ENCODE measurements at places on chromosomes 5 and 9. TPM values are rescaled to one million over a fixed set of nuclear protein-coding genes. Genes with fewer than 3 reads are reported as not detected.

- no peak overlapping the region for H3K27ac ChIP-seq
- H3K4me3 ChIP-seq, result no peak overlapping the region
- no peak for DNase-seq
- peaks cover 10% of the 10 kb centered on the region for H3K36me3 ChIP-seq
These were observed 35.9 kb downstream of the STOM start for GRCh38 chr9:121333950-121334773.

DNA sequence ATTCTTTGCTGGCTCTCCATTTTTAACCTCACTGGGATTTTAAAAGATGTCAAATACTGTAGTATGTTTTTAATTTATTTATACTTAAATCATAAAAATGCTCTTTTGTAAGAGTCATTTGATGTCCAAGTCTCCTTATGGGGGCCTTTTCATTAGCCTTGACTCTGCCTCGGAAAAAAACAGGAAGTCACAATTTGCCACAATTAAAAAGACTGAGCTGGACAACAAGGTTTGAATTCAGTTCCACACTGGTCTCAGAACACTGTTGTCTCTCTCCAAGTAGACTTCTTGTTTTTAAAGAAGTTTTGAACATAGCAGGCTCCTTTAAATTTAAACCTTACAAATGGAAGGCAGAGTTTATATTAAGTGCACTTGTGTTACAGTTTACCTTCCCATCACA lies 444.2 kb downstream of the ACTL7B start:
- no peaks in the 10 kb centered on the region for H3K36me3 ChIP-seq
- no peak for DNase-seq
- no peak overlapping the region for H3K27ac ChIP-seq
- peaks cover 5% of the 10 kb centered on the region for H3K4me1 ChIP-seq

Gene GRM6
- total RNA-seq, result not detected

Gene IFNA2
- total RNA-seq, result not detected
